ENCODE measurements at places on chromosomes 11 and 22.

DNA sequence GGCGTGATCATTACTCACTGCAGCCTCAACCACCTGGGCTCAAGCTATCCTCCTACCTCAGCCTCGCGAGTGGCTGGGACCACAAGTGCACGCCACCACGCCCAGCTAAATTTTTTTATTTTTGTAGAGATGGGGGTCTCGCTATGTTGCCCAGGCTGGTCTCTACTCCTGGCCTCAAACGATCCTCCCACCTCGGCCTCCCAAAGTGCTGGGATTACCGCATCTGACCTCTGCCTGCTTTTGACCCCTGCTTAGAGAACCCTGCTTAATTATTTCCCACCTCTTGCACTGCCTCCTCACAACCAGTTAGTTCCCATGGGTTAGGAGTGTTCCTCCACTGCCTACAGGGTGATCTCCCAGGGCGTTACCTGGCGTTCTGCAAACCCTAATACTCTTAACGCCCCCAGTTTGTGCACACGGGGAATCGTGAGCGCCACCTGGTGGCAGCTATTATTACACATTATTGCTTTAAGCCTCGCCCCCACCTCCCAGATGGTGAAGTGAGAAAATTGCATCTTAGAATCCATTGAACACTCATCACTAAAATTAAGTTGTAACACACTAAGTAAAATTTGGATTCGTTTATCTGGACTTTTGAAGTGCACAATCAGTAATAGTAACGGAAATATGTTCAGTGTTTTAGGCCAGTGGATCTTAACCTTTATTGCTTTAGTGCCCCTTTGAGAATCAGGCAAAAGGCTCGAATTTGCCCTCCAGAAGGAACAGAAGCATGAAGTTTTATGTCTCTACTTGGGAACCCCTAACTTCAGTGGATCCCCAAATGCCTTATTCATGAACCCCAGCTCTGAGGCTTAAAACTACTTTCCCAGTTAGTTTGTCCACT lies 61.4 kb upstream of the ASPHD2 start:
- DNase-seq = peak; percentile 30

DNA sequence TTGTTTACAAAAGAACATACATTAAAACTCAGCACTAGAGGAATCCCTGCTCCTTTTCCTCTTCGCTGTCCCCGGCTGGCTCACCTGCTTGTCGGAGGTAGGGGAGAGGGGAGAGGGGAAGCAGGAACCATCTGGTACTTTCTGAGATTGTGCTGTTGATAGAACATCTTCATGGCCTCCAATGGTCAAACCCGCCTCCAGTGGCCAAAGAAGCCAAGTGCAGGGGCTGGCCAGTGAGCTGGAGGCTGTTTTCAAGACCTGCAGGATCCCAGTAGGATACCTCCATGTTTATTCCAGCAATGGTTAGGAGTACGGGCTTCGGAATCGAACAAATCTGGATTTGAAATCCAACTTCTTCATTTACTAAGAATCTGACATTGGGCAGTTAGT lies 92.6 kb downstream of the PKNOX2 start:
- no peak for DNase-seq

DNA sequence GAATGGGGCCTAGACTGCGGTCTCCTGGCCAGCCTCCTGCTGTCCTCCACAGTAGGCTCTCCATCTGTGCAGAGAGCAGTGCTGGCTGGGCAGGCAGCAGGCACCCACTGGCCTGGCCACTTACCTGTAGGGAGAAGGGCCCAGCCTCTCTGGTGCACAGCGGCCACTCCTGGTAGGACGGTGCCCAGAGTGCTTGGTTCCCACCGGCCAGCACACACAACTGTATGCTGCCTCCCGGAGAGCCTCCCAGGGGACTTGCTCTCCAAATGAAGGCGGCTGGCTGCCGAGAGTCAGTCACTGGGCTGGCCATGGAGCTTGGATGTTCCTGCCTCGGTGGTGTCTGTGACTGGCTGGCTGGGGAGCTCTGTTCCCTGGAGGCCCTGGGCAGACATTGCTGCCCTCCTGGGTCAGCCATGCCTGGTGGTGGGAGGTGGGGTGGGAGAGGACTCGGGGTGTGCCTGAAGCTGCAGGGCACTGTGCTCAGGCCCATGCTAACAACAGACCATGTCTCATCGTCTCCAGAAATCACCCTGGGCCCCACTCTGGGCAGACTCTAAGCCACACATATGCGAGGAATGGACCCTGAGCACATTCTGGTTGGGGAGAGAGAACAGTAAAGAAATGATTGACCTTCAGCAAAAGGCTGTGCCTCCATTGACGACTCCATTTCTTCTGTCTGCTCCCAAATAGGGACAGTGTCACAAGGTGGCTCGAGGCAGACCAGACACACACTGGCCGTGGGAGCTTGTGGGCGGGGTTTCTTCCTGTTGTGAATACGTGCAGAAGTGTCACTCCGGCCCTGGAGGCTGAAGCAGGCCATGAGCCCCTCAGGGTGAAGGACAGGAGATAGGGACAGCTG lies 350.8 kb downstream of the TBC1D22A start:
- DNase-seq = no peak

- peak; percentile 94 for DNase-seq
These were observed at the start of gene PRDX5 for GRCh38 chr11:64317961-64318765. Gene PRDX5, plus strand, starts transcription at chr11:64318121. Its CDS starts 95 bp downstream, at chr11:64318216.

DNA sequence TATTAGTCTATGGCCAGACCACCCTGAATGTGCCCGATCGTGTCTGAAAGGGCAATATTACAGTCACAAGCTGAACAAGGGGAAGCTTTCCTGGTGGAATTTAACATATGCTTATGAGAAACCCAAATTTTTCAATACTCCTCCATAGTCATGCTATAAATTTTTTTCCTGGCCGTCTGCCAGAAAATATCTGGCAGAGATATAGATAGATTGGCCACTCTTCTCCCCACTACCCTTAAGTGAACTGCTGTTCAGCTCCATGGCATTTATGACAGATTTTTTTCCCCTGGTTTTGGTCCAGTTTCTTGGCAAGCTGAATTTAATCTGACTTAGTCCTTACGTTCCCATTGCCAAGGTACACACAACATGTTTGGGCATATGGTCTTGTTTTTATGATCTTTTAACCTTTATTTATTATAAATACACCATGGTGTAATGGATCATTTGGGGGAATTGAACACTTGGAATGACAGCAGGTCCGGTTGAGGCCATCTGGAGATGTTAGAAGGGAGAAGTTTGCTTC lies 328.5 kb downstream of the CNTN5 start:
- DNase-seq = no peak

DNA sequence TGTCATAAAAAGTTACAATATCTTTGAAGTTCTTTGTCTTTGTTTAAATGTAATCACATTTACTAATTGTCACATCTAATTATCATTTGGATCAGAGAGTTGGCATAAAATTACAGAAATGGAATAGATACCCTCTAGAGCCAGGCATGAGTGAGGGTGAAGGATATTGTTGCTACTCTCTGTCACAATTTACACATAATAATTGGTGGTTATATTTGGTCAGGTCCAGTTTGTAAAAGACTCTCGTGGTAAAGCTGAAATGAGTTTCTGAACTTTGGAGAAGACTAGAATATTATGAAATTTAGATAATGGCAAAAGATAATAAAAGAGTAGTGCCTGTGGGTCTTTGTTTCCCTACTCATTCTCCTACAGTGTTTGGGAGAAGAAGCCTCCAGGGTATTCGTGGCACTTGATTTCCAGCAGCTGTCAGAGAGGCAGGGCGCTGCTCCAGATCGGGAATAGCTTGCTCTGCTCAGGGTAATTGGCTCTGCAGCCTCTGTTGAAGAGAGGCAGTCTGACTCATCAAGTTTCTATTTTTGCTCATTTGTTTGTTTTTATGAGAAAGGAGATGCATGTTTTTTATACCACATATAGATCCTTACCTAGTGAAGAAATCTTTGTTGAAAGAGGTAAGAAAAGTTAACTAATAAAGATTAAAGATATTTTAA lies 349.9 kb downstream of the CNTN5 start:
- DNase-seq = peak; percentile 24

DNA sequence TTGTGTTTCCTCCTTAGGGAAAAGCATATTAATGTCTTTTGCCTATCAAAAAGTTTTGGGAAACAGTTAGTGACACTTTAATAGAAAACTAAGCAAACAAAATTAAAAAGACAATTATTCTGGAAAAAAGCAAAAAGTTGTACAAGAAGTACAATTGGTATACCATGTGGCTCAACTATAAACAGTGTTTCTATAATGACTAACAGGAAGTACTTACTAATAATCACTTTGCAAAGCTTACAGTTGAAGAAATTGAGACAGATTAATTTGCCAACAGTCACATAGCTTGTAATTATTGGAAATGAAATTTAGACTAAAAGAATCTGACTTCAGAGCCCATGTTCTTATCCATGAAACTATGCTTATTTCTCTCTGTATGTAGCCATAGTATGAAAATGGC lies 24.7 kb downstream of the PPME1 start:
- no peak for DNase-seq

DNA sequence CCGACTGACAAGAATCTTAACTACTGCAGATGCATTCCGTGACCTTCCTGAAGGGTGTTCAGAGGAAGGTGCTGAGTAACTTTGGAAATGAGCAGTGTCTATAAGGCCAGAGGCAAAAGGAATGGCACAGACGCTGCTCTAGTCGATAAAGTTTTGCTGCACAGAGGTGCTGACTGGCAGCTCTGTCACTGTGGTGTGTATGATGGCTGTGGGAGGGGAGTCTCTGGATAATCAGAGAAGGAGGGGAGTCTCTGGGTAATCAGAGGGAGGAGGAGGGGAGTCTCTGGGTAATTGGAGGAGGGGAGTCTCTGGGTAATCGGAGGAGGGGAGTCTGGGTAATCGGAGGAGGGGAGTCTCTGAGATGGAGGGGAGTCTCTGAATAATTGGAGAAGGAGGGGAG lies 18.4 kb downstream of the PTDSS2 start:
- no peak for DNase-seq

DNA sequence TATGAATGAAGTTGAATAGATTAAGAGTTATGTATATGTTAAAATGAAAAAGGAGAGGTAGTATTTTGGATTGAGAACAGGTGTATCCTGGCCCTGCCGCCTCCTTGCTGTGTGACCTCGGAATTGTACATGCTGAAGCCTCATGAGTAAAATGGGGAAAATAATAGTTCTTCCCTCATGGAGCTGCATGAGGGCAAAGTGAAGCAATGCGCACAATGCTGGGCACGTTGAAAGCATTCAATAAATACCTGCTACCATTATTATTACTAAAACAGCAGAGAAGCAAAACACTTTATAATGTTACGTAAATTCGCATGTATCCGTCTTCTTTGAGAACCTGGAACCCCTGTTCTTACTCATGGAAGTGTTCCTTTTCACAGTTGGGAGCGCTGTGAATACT lies 5.7 kb downstream of the AMOTL1 start:
- DNase-seq = no peak

- DNase-seq = no peak
These were observed 859.0 kb downstream of the FAM181B start for GRCh38 chr11:81874635-81875034.

GRCh38 chr11:134244593-134244992 lies 8.6 kb downstream of the THYN1 start:
- DNase-seq = no peak

DNA sequence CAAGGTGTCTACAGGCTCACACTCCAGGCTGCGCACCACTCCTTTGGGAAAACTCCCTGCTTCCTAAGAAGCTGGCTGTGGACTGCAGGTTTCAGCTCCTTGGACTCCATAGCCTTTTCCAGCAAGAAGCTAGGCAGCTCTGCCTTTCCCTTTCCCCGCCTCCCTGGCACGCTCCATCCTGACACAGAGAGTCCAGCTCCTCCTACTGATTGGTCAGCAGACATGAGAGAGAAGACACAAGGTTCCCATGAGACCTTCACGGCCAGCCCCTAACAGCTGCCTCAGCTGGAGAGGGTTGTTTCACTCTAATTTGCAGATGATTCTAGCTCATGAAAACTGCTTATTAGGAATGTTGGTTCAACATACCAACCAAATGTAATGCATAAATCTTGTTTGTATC lies 27.6 kb downstream of the TENM4 start:
- peak; percentile 45 for DNase-seq

- DNase-seq = no peak
These were observed 13.7 kb upstream of the DRD2 start for GRCh38 chr11:113488931-113489351.

GRCh38 chr11:121210445-121211080 lies 82.0 kb upstream of the SC5D start:
- DNase-seq = no peak

DNA sequence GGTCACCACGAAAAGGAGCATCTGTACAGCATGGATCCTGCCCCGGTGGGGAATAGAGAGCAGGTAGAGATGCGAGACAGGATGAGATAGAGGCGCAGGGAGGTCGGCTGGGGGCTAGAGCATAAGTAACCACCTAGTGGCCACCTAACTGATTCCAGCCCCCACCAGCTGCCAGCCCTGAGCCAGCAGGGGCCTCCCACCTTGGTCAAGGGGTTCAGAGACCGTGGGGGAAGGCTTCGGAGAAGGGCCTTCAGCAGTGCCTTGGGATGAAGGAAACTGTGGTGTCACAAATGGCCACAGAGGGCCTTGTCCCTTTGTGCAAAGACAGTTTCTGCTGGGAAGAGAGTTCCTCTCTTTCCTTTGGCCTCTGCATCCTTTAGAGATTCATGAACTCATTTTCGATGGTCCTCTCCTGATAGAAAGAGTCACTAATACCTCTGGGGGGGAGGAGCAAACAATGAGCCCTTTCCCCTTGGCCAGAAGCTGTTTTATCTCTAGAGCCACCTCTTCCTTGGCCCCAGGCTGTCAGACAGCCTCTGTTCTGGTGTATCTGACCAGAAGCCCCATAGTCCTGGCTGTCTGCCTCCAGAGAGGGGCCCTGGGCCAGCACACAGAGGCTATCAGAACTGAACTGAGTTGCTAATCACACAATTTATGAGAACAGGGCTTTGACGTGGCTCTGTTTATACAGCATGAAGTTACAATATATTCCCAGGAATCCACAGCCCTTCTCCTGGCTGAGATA lies 146.0 kb downstream of the PARVA start:
- no peak for DNase-seq

- DNase-seq = no peak
These were observed 4.7 kb downstream of the TCIRG1 start for GRCh38 chr11:68043349-68044144.

DNA sequence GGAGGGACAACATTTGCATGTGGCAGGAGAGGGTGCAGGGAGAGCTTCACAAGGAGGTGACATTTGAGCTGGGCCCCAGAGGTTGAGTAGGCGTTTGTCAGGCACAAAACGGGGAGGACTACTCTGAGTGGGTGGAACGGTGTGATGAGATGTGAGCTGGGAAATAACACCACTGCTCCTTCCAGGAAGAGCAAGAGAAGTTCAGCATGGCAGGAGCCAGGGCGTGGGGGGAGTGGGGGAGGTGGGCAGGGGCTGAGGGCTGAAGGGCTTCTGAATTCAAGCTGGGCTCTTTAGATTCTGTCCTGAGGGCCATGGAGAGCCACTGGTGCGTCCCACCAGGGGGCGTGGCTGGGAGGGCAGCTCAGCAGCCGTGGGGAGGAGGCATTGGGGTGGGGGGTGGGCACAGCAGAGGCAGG lies 54.2 kb downstream of the OTOG start:
- DNase-seq = no peak

- no peak for DNase-seq
These were observed 6.5 kb downstream of the PIM3 start for GRCh38 chr22:49966774-49967705.

DNA sequence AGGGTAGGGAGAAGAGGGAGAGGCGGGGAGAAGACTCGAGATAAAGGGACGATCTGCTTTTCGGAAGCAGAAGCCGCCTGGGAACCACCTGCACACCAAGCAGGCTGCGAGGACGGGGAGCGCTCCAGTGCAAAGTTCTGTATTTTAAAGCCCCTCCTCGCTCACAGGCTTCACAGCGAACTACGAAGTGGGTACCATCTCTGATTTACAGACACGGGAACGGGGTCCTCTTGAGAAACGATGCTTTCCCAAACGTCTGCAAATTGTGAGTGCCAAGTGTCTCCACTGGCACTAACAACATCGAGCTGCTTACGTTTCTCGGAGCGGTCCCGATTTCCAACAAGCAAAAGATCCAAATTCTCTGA lies 700 bp upstream of the STX3 start:
- no peak for DNase-seq
